ENCODE measurements at places on chromosomes 5 and 9.

GRCh38 chr9:131736431-131736830 lies 3.4 kb downstream of the RAPGEF1 start:
- no peak for DNase-seq

DNA sequence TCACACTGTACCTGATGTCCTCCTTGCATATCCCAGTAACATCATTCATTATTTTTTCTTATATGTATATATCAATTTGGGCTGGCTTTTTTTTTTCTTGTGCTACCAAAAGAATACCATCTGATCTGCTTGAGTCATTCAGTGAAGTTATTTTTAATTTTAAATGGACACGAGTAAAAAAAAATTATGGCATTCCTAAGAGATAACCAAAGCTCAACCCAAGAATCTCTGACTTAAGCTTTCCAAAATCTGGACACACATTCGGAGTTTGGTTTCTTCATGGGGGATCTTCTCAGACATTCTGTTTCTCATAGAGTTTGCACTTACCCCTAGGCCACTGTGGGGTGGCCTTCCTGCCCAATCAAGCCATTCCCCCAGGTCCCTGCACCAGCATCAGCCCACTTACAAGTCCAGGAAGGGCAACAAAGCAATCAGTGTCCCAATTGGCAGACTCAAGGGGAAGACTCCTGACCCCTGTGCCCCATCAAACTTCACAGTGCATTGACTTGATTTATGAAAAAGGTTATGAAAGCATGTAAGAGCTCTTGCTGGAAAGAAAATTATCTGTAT lies 49.2 kb upstream of the SPDL1 start:
- no peak for DNase-seq

DNA sequence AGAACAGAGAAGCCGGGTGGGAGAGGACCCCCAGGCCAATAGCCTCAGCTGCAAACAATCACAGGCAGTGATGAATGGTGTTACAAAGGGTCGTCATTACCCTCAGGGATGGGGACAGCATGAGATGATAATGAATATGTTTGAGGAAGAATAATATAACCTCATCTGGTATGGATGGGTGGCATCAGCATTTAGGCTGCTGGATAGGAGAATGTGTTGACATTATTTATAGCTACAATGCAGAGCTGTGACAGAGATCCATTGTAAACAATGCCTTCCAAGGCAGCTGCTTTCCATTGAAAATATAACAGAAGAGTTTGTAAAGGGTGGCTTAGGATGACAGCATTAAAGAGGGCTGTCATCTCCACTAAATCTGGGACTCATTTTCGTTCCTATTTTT lies 365.5 kb downstream of the KCNN2 start:
- no peak for DNase-seq

DNA sequence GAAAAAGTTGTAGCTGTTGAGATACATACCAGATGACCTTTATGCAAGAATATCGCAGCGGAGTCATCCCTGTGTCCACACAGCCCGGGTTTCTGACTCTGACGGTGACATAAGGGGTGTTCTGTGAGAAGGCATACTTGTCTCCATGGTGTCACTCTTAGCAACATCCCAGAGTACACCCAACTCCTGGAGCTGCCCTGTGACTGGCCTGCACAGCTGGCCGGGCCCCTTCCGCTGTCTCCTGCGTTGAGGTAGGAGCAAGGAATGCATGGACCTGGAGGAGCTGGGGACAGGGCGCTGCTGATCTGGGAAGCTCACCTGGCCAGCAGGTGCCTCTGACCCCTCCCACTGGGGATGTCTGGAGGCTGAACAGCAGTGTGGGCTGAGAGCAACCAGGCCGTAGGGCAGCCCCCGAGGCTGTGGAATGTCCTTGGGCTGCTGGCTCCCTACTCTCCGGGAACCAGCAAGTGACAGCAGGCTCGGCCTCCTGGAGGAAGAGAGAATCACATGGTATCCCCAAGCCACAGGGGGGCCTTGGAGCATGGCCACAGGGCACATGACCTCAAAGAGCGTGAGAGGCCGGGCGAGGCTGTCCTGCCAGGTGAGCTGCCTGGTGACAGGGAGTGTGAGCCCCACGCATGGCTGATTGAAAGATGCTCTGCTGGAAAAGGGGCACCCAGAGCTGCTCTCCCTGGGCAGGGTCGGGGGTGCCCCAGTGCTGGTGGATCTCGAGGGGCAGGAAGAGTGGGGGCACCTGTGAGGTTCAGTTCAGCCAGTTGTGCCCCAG lies 113.4 kb downstream of the MRPL36 start:
- no peak for DNase-seq

DNA sequence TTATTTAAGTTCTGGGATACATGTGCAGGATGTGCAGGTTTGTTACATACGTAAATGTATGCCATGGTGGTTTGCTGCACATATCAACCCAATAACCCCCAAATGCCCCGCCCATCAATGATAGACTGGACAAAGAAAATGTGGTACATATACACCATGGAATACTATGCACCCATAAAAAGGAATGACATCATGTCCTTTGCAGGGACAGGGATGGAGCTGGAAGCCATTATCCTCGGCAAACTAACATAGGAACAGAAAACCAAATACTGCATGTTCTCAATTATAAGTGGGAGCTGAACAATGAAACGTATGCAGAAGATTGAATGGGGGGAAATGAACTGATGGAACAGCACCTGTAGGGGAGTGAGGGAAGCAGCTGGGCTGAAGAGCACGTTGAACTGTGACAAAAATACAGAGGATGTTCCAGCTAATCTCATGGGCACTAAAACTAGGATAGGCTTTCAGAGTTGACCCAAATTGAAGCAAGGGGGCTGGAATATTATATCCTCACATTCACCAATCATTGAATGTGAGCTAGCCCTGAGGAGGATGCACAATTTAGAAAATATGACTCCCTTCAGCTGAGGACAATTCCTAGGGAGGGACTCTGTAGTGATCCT lies 70.5 kb upstream of the OSMR start:
- no peak for DNase-seq

- DNase-seq = no peak
These were observed 45.1 kb upstream of the SUB1 start for GRCh38 chr5:32539981-32540845.

- no peak for DNase-seq
These were observed 46.0 kb upstream of the COL15A1 start for GRCh38 chr9:98897745-98898144.

DNA sequence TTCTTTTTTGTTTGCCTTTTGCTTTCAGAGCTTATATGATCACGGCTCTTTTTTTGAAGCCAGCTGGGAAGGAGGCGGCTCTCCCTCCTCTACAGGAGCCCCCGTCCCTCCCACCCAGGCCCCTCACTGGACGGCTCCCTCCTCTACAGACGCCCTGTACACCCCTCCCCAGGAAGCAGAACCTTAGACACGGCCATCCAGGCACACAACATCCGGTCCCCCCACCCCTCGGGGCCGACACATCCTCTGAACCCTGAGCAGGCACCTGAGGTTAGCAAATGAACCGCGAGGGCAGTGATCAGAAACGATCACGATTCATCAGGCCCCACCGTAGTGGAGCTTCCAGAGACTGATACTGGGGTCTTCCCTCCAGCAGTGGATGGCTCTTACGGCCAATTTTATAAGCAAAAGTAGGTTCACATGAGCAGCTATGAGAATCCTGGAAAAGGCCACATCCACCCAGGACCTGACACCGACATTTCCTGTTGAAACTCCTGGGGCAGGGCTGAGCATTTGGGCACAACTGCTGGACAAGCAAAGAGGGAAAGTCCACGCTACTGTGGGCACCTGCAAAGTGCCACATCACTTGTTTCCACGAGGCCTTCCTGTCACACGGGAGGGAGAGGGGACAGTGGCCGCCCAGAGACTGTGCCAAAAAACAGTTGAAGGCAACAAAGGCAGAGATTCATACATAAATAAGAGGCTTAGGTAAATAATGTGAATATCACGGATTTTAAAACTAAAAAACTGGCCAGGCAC lies 78.9 kb downstream of the SEMA4D start:
- DNase-seq = peak; percentile 72

DNA sequence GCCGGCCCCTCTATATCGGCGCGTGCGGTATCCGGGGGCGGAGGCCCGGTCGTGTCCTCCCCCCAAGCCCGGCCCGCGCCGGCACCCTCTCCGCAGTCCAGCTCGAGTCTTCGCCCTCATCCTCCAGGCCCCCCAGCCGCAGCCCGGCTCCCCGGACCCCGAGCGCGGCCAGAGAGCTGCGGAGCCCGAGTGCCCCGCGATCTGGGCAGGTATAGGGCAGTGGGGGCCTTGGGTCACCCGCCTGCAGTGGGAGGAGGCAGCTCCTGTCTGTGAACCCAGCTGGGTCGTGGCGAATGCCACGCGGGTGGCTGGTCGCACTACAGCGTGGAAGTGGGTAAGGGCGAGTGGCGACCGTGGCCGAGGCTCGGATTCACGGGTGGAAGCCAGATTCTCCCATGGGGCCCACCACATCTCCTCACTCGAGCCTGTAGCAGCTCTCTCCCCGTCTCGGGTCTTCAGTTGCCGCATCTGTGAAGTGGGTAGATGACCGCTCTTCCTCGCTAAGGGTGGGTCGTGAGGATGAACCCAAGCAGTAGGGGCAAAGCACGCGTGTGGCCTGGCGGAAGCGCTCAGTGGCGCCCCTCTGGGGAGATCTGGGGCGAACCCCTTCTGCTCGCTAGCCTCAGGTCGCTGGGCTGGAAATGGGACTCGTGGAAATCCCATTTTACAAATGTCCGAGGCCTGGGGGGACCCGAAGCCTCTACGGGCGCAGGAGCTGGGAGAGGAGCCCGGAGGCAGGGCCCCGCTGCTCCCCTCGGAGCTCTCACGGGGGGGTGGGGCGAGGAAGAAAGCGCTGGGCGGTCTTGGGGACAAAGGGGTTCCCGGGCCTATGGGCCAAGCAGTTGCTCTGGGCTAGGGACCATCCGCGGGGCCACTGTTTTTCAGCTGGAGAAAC lies 1.9 kb downstream of the NR5A1 start:
- no peak for DNase-seq

DNA sequence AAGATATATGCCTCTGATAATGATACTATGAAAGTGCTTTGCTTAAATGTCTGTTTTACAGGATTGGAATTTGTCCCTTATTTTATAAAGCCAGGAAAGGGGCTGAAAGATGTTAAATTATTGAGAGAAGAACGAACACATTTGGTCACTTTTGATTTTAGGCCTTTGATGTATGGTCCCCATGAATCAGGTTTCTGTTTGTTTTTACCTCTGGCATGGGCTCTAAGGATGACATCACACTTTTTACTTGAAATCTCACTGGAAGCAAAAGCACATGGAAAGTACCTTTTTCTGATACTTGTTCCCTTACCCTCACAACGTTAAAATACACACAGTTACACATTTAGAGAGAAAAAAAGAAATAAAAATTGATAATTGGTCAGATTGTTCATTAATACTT lies 6.9 kb downstream of the OTULIN start:
- no peak for DNase-seq

- no peak for DNase-seq
These were observed 101.4 kb downstream of the PRKACG start for GRCh38 chr9:68912561-68912960.

- DNase-seq = peak; percentile 9
These were observed 60.2 kb downstream of the OSTF1 start for GRCh38 chr9:75148561-75148960.

DNA sequence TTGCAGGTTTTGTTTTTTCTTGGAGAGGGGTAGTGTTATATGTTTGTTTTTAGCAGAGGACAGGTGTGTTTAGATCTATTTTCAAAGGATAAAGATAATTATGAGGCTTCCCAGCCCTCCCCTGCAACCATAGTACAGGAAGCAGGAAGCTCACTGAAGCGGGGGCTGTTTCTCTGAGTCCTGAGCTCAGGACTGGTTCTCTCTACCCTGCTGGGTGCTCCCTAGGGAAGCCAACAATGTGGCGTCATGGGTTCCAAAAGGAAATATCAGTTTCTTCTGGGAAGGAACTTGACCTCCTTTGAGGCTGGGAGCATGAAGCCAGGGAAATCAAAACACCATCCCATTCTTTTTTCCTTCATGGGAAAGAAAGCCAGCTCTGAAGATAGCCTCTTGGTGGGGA lies 62.2 kb downstream of the RAD23B start:
- no peak for DNase-seq

DNA sequence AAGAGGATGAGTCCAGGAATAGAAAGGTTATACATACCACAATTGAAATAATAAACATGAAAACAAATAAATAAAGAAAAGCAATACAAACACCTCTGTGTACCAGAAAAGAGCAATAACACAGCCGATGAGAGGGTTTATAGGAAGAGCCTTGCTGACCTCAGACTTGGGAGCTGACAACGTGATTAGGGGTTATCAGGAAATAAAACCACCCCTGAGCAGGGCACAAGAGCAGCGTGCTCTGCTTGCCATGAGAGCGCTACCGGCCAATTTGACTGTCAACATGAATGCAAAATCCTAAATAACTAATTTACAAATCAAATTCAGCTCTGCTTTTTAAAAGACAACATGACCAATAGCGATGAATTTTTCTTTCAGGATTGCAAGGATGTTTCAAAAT lies 2.6 kb upstream of the FREM1 start:
- no peak for DNase-seq

DNA sequence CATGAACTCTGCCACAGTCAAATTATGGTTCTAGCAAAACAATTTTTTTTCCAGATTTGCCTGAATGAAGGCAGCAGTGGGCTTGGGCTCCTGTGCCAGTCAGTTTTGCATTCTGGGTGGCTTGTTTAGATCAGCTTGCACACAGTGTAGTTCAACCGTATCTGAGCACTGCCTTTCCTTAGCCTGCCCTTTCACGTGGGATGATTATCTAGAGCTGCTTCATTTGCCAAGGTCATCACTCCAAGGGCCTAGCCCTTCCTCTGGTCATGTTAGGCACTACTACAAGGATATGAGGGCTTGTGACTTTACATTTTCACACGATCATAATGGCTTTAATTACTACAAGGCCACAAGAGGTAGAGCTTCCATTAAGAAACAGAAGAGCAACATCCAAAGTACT lies 150.6 kb upstream of the EFNA5 start:
- DNase-seq = no peak

- DNase-seq = no peak
These were observed 129.1 kb upstream of the TRIM32 start for GRCh38 chr9:116558035-116558434.

GRCh38 chr5:76855961-76856360 lies 6.1 kb downstream of the S100Z start:
- DNase-seq = peak; percentile 20

- DNase-seq = no peak
These were observed 11.1 kb upstream of the CCIN start for GRCh38 chr9:36158122-36158521.

GRCh38 chr9:12271421-12271891 lies 421.7 kb upstream of the TYRP1 start:
- DNase-seq = no peak

DNA sequence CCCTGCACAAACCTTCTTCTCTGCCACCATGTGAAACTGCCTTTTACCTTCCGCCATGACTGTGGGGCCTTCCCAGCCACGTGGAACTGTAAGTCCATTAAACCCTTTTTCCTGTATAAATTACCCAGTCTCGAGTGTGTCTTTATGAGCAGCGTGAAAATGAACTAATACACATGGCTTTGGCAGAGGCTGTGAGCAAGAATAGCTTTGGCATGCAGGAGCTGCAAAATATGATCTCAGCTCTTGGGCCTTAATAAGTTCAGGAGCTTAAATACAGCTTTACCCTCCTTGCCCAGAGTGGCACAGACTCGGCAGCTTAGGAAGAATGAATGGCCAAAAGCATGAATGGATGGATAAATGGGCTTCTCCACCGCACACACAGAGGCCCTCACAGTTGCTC lies 15.7 kb upstream of the SLC36A1 start:
- DNase-seq = no peak

GRCh38 chr5:82045554-82046275 lies 73.9 kb downstream of the ATG10 start:
- DNase-seq = no peak

Data from stimulated activated CD4-positive, alpha-beta T cell treated with anti-CD3 and anti-CD28 coated beads, Interleukin-4, amount 100 ng/mL, for 24 hours (primary cell).